Neural progenitor cell (in vitro differentiated cells): ENCODE measurements at places on chromosomes 12 and 14.

DNA sequence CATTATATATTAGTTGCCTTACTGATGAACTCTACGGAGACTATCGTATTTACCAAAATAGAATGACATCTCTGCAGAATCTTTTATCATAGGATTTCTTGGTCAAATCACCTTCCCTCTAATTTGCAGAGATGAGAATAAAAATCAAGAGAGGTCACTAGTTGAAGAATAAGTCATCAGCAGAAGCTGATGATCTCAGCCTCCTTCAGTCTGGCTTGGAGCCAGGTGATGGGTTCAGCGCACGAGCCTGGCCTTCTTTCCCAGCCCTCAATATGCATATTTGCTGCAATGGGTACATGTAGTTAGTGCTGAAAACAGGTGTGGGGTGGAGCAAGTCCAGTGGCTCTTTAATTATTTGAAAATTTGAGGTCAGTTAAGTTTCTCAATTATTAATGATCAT, 19.2 kb upstream of the EMP1 start:
- H3K4me1 ChIP-seq, result peaks cover 32% of the 10 kb centered on the region
- H3K4me3 ChIP-seq, result no peak overlapping the region
- H3K27me3 ChIP-seq, result no peaks in the 10 kb centered on the region

GRCh38 chr14:71245659-71246361, 338.6 kb downstream of the PCNX1 start:
- no peaks in the 10 kb centered on the region for H3K36me3 ChIP-seq
- no peak overlapping the region for H3K27ac ChIP-seq
- DNase-seq, result no peak
- H3K4me3 ChIP-seq, result no peak overlapping the region
- no peaks in the 10 kb centered on the region for H3K4me1 ChIP-seq

GRCh38 chr12:108995370-108995992, 25.4 kb downstream of the SVOP start:
- no peaks in the 10 kb centered on the region for H3K27me3 ChIP-seq
- H3K4me3 ChIP-seq, result no peak overlapping the region
- H3K4me1 ChIP-seq, result no peaks in the 10 kb centered on the region
- no peak overlapping the region for H3K27ac ChIP-seq

GRCh38 chr12:97899956-97900355, 437.4 kb downstream of the RMST start:
- H3K36me3 ChIP-seq, result no peaks in the 10 kb centered on the region
- no peaks in the 10 kb centered on the region for H3K27me3 ChIP-seq
- DNase-seq, result no peak
- H3K4me3 ChIP-seq, result no peak overlapping the region
- H3K27ac ChIP-seq, result no peak overlapping the region
- H3K4me1 ChIP-seq, result no peaks in the 10 kb centered on the region

DNA sequence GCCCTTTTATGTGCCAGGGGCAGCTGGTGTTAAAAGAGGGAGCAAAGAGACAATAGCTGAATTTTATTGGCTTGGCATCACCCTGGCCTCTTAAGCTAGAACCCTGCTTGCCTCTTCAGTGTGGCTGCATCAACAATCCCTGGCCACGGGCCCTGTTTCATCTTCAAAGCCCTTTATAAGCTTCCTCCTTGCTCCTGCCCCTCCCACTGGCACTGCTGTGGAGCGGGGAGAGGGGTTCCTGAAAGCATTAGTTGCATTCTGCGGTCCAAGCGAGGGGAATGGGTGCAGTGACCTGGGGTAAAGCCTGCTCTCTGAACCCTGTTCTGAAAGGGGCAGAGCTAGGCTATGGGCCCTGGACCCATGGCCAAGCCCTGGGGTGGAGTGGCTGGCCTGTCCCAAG, 220 bp upstream of the KRT83 start:
- DNase-seq, result no peak
- H3K4me3 ChIP-seq, result no peak overlapping the region
- no peaks in the 10 kb centered on the region for H3K27me3 ChIP-seq
- peaks cover 6% of the 10 kb centered on the region for H3K4me1 ChIP-seq

GRCh38 chr12:26204612-26205289, 9.4 kb downstream of the SSPN start:
- DNase-seq, result no peak
- H3K27ac ChIP-seq, result no peak overlapping the region
- H3K27me3 ChIP-seq, result peaks cover 4% of the 10 kb centered on the region
- H3K36me3 ChIP-seq, result no peaks in the 10 kb centered on the region

- DNase-seq, result no peak
- no peaks in the 10 kb centered on the region for H3K27me3 ChIP-seq
- H3K4me3 ChIP-seq, result no peak overlapping the region
- H3K36me3 ChIP-seq, result no peaks in the 10 kb centered on the region
- H3K27ac ChIP-seq, result no peak overlapping the region
- H3K4me1 ChIP-seq, result no peaks in the 10 kb centered on the region
These were observed 66.7 kb downstream of the CCER1 start for GRCh38 chr12:90888316-90888715.

DNA sequence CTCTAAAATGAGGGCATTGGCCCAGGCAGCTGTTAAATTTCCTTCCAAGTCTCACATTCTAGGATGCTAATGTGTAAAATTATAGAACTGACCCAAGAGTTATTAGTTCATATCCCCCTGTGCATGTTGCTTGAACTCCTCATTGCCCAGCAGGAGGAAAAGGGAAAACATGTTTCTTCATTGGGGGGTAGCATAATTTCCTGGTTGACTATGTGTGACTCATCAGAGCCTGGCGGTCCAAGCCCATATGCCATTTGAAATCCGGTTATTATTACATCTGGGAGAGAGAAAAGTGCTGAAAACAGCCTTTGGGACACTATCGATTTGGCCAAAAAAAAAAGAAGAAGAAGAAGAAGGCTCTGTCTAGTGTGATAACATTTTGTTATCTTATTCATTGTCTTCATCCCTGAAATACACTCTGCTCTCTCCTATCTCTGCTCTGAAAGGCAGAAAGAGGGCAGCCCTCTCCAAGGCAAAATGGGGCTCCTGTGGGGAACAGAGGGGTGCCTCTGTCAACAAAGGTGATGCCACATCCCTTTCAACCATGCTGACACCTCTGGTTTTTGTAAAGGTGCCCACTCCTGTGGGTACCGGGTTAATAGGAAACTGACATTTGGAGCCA, 114.2 kb downstream of the DAD1 start:
- DNase-seq, result no peak
- H3K27me3 ChIP-seq, result no peaks in the 10 kb centered on the region
- H3K27ac ChIP-seq, result no peak overlapping the region
- no peak overlapping the region for H3K4me3 ChIP-seq
- H3K4me1 ChIP-seq, result peaks cover 27% of the 10 kb centered on the region

- H3K27me3 ChIP-seq, result no peaks in the 10 kb centered on the region
- no peaks in the 10 kb centered on the region for H3K36me3 ChIP-seq
- DNase-seq, result no peak
These were observed 4.6 kb downstream of the APPL2 start for GRCh38 chr12:105231396-105231795.

GRCh38 chr14:49865431-49865859, 12.9 kb upstream of the NEMF start:
- H3K4me3 ChIP-seq, result no peak overlapping the region
- no peaks in the 10 kb centered on the region for H3K36me3 ChIP-seq
- peaks cover 6% of the 10 kb centered on the region for H3K4me1 ChIP-seq
- peak; percentile 83 for DNase-seq
- H3K27me3 ChIP-seq, result peaks cover 10% of the 10 kb centered on the region
- no peak overlapping the region for H3K27ac ChIP-seq

DNA sequence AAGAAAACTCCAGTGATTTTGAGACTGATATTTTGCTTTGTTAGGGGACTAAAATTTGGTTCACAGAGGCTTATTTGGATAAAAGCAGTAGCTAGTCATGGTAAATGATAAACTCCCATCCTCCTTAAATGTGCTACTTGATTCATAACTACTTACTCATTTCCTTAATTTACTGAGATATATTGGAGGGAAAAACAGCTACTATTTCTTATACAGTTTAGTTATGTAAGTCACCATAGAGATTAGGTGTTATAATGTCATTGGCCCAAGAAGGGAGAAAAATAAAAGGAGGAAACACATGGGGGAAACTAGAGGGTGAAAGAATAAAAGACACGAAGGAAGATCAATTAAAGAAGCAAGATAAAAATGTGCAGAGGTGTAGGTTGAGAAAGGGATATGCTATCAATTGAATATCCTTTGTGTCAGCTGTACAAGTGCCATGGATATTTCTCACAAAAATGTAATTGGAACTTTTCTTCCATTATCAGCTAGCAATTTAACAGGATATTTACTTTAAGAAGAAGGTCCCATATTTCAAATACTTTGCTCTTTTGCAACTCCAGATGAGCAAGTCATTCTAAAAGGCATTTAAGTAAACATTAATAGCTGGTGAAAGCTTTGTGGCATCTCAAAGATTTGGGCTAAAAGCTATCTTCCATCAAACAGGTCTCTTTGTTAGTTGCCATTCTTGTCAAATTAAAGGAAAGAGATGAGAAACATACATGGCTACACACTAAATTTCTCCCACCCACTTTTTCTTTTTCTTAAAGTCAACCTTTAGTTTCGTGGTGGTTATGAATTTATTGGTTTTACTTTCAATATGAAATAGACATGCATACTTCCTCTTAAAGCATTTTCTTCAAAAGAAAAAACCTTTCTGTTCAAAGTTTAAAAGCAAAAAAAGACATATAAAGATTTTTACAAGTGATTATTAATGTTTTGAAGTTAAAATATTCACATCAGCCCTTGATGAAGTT, 439.5 kb downstream of the CCER1 start:
- no peaks in the 10 kb centered on the region for H3K27me3 ChIP-seq
- H3K4me3 ChIP-seq, result no peak overlapping the region
- no peak for DNase-seq
- no peak overlapping the region for H3K27ac ChIP-seq
- H3K4me1 ChIP-seq, result no peaks in the 10 kb centered on the region

DNA sequence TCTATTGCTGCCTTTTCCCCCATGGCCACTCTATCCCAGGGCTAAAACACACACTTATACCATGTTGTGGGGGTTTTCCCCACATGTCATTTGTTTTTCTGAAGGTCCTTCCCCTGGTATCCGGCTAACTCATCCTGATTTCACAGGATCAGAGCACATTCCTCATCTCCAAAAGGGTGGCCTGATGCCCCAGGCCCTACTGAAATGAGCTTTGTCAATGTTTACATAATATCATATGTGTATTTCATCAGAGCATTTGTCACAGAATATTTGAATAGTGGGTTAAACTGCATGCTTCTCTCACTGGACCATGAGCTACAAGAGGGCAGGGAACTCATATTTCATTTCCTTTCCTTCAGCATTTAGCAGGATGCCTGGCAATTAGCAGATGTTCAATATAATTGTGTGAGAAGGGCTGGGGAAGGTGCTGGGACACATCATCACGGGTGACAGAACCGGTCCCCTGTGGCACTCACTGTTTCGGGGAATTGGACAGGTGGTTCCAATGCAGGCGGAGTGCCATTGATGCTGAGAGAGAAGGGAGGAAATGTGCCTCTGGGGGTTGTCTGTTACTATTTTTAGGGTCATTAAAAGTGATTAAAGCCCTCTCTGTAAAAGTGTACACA, 26.8 kb downstream of the EMP1 start:
- H3K36me3 ChIP-seq, result no peaks in the 10 kb centered on the region
- no peaks in the 10 kb centered on the region for H3K4me1 ChIP-seq
- H3K27ac ChIP-seq, result no peak overlapping the region
- H3K27me3 ChIP-seq, result no peaks in the 10 kb centered on the region
- DNase-seq, result no peak

- no peaks in the 10 kb centered on the region for H3K4me1 ChIP-seq
- no peaks in the 10 kb centered on the region for H3K27me3 ChIP-seq
These were observed 101.1 kb upstream of the DCD start for GRCh38 chr12:54749191-54749818.

GRCh38 chr12:107759410-107759809, 1.5 kb downstream of the PRDM4 start:
- H3K4me1 ChIP-seq, result peaks cover 11% of the 10 kb centered on the region
- no peak overlapping the region for H3K27ac ChIP-seq
- peak overlapping the region; percentile 82 for H3K4me3 ChIP-seq
- H3K27me3 ChIP-seq, result peaks cover 19% of the 10 kb centered on the region

- peak; percentile 28 for DNase-seq
- no peaks in the 10 kb centered on the region for H3K36me3 ChIP-seq
- H3K27ac ChIP-seq, result no peak overlapping the region
These were observed 158.0 kb upstream of the CCND2 start for GRCh38 chr12:4115570-4115969.
